ENCODE measurements at places on chromosomes 16 and 17.

DNA sequence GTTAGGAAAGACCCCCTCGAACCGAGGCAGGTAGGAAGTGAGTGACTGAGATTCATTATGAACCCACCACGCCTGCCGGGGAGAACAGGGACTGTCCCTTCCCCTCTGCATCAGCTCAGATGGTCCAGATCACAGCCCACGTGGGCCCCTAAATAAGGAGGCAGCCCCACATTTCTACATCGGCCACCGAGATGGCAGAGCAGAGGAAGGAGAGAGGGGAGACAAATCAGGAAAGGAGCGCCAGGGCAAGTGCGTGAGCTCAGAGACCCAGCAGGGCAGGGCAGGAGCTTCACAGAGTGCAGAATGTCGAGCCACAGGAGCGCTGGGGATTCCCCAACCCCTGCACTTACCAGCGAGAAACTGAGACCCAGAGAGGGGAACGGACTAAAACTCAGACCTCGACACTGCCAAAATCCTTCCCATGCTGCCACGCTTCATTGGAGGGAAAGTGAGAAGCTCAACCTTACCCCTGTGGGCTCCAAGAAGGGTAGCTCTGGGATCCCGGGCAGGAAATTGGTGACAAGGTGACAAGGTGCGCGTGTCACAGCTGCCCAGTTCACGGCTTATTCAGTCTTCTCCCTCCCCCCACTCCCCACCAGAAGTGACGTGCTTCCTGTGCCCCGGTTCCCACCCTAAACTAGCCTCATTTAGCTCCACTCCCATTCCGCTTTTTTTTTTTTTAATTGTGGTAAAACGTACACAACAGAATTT, at the start of gene ICAM2:
ICAM2 (minus strand) TSS at position 578 of the 711 bp plus-strand sequence. CDS start 13,942 bp downstream, outside the sequence.
- DNase-seq: peak; percentile 65

DNA sequence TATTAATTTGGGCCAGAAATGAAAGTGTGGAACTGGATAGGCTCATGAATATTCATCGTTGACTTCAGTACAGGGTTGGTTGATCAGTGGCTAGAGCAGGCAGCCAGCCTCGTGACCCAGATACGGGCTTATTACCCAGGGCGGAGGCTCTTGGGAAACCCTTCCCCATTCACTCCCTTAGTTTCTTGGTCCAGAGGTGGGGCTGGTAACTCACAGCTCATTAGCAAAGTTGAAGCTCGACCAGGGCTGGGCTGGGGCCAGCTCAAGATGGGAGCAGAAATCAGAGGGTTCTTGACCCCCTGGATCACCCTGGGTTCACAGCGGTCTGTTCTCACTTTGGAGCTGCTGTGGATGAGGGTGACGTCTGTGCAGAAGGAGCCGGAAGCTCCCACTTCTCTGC, 44.6 kb upstream of the GSE1 start:
- DNase-seq: no peak

GRCh38 chr17:55478971-55479370, 32.3 kb downstream of the SMIM36 start:
- DNase-seq: no peak

GRCh38 chr16:69382421-69382820, 3.4 kb downstream of the TERF2 start:
- no peak for DNase-seq

- DNase-seq: peak; percentile 56
Measured at GRCh38 chr16:46929378-46930332, 43.8 kb downstream of the DNAJA2 start.

DNA sequence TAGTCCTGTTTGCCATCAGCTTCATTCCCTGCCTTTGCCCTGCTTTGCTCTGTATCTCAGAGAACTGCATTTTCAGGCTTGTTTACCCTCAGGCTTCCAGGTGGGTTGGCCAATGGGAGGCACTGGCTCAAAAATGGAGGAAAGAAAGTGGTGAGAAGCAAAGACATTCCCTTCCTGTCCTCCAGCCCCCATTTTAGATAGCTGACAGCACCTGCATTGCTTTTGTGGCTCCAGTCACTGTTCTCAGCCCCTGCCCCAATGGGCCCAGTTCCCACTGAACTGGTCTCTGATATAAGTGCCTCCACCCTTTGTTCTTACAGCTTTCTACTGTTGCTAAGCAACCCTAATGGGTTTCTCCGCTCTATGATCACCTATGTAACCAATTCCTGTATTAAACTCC, 19.4 kb upstream of the SDK2 start:
- no peak for DNase-seq

DNA sequence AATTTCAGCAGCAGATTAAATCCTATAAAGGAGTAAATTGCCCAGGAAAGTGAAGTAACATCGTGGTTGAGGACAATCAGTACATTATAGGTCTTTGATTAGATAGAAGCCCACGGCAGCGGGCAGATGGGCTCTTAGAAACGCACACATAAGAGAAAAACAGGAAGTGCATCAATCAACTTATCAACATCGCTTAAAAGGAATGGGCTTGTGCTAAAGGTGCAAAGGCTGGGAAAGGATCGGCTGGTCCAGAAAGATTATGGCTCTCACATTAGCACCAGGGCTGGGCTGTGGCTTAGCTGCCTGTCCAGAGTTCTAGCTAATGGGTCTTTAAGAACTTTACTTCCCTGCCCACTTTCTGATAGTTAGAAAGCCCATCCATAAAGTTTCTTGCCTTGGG, 292.0 kb upstream of the TNRC6C start:
- DNase-seq: no peak

DNA sequence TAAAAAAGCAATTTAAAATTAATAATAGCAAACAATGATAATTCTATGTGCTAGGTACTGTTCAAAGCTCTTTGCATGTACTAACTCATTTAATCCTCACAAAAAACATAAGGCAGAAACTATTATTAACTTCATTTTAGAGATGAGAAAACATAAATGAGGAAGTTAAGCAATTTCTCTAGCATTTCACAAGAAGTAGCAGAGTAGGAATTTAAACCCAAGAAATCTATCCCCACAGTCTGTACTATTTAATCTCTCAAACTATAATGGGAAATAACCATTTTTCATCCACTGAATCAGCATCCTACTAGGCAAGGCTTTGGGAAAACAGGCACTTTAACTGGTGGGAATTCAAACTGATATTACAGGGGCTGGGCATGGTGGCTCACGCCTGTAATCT, 42.2 kb upstream of the INTS2 start:
- DNase-seq: no peak

- DNase-seq: no peak
Measured at GRCh38 chr16:65406933-65407332, 285.1 kb upstream of the CDH11 start.

DNA sequence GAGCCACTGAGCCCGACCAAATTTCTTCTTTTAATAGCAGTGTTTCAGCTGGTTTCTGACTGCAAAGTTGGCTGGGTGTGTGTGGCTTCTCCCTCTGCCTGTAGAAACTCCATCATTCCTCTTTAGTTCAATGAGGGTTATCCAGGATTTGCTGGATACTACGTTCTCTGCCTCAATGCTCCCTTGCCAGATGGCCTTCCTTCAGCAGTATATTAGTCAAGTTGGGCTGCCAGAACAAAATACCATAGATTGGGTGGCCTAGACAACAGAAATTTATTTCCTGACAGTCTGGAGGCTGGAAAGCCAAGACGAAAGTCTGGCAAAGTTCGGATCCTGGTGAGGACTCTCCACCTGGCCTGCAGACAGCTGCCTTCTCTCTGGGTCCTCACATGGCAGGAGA, 103.7 kb downstream of the NOG start:
- no peak for DNase-seq

DNA sequence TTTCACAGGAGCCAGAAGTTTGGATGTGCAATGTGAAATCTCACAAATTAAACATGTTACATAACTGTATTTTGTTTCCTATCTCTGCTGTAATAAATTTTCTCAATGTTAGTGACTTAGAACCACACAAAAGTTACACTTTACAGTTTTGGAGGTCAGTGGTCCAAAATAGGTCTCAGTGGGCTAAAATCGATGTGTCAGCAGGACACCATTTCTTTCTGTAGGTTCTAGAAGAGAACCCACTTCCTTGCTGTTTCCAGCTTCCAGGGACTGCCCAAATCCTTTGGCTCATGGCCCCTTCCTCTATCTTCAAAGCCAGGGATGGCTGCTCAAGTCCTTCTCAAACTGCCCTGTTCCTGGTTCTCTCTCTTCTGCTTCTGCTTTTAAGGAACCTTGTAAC, 252.7 kb downstream of the WWOX start:
- DNase-seq: no peak
